CD4-positive, alpha-beta T cell treated with Interleukin-15 for 4 hours (primary cell): ENCODE measurements at places on chromosomes 3 and 15.

GRCh38 chr15:87129916-87130315 lies 1050.2 kb downstream of the AGBL1 start:
- no peak for DNase-seq

DNA sequence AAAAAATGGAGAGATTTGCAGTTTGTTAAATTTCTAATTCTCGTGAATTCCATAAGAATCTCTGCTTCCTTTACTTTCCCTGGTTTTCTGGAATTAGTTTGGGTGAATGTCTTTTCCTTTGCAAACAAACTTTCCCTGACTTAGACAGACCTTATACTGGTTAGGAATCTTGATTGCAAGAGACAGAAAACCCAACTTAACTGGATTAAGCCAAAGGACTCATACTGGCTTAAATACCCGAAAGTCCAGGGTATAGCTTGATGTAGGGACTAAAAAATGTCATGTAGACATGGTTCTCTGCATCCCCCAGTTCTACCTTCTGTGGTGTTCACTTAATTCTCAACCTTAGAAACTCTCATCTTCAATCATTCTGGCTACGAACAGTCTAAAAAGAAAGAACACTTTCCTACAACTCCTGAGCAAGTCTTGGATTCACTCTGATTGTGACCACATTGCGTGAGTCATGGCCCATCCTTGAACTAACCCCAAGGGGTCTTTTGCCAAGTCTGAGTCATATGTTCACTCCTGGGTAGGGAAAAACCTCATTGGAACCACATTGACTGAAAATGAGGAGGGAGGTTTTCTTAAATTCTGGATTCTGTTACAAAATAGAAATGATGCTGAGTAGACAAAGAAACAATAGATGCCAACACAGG lies 136.0 kb upstream of the DAZL start:
- no peak for DNase-seq

GRCh38 chr15:96365781-96366525 lies 35.5 kb downstream of the NR2F2 start:
- no peak for DNase-seq

GRCh38 chr3:72953325-72953956 lies 43.2 kb upstream of the PPP4R2 start:
- no peak for DNase-seq

GRCh38 chr3:149579838-149580542 lies 77.8 kb downstream of the WWTR1 start:
- no peak for DNase-seq
